ENCODE measurements at places on chromosomes 5 and 9.

GRCh38 chr5:116045821-116046220 lies 13.5 kb downstream of the ARL14EPL start:
- DNase-seq = no peak

GRCh38 chr5:93620487-93621326 lies 37.7 kb downstream of the NR2F1 start:
- DNase-seq = peak; percentile 63

GRCh38 chr9:137484551-137485315 lies 25.6 kb upstream of the NSMF start:
- no peak for DNase-seq

GRCh38 chr9:114591291-114591787 lies 3.8 kb downstream of the ATP6V1G1 start:
- peak; percentile 44 for DNase-seq

GRCh38 chr5:405421-405820 lies 37.6 kb upstream of the EXOC3 start:
- DNase-seq = no peak

GRCh38 chr9:87128844-87129493 lies 181.7 kb upstream of the GAS1 start:
- DNase-seq = no peak

- DNase-seq = no peak
Measured at GRCh38 chr9:33185406-33185805, 18.3 kb upstream of the B4GALT1 start.

GRCh38 chr5:14114615-14115251 lies 28.4 kb upstream of the TRIO start:
- DNase-seq = no peak

- DNase-seq = no peak
Measured at GRCh38 chr9:116342061-116342460, 188.5 kb downstream of the PAPPA start.

DNA sequence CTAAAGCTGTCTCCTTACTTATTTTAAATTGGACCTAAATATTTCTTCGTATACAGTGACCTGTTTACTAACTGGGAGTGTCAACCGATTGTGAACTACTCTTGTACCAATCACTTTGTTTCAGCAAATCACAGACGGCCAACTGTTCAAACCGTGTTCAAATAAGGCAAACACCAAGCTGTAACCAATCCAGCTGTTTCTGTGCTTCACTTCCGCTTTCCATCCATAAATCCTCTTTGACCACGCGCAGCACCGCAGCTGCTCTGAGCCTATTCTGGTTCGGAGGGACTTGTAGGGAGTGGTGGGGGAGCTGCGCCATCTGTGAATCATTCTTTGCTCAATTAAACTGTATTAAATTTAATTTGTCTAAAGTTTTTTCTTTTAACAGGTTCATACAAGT lies 4.8 kb upstream of the FAM240B start:
- DNase-seq = no peak

GRCh38 chr5:168974082-168974481 lies 326.9 kb downstream of the SLIT3 start:
- peak; percentile 7 for DNase-seq

DNA sequence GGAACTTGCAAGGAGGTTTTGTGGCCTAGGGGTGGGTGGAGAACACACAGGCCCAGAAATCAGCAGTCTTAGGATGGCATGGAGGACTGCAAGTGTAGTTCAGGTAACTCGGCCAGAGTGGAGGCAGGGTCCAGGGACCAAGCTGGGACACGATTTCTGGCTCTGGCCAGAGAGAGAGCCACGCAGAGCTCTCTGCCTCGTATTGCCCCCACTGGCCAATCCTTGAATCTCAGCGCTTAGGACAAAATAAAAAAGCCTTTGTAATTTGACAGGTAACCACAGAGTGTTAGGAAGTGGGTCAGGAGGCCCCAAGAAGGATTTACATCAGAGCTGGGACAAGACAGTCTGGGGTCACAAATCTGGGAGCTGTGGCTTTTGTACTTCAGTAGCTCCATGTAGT lies 11.7 kb downstream of the MAP3K1 start:
- no peak for DNase-seq

GRCh38 chr5:6496207-6496584 lies 47.5 kb downstream of the UBE2QL1 start:
- DNase-seq = no peak

DNA sequence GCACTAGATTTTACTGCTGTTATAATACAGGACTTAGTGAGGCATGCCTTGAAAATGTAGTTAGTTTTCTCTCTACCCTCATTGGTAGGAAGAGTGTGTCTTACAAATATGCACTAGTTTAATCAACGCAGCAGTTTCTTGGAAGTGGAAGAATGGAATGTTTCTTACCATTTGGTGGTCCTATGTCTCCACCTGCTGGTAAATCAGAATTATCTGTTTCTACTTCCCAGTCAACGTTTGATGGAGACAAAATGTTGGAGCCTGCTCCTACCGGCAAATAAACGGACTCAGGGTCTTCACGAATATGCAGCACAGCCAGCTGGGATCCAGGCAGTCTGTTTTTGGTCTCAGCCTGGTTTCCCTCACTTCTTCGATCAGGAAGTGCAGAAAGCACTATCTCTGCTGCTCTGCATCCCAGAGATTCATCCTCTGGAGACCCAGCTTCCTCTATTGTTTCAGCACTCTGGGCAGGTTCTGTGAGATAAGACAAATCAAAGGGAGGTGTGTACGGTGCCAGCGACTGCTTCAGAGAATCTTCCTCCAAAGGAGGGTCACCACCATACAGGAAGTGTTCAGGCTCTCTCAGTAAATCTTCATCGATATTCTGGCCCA lies 59.5 kb upstream of the PCA3 start:
- peak; percentile 94 for DNase-seq

- DNase-seq = no peak
Measured at GRCh38 chr9:32180597-32180996, 203.8 kb upstream of the ACO1 start.

DNA sequence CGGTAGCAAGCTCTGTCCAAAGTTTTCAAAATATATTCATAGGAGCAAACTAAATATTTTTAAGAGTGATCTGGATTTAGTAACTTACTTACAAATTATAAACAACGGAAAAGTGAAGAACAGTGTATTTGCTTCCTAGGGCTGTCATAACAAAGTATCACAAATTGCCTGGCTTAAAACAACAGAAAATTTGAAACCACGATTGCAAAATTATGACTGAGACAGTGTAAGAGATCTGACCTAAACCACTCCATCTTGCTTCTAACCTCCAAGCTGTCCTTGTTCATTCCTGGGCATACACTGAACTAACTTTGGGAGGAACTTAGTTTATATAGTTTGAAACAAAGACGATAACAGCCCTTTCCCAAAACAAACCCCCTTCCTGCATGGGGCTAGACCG lies 202.0 kb upstream of the CDH6 start:
- no peak for DNase-seq

GRCh38 chr9:132712753-132713152 lies 42.5 kb downstream of the GTF3C4 start:
- no peak for DNase-seq

- no peak for DNase-seq
Measured at GRCh38 chr9:38000332-38000731, 68.7 kb downstream of the SHB start.

DNA sequence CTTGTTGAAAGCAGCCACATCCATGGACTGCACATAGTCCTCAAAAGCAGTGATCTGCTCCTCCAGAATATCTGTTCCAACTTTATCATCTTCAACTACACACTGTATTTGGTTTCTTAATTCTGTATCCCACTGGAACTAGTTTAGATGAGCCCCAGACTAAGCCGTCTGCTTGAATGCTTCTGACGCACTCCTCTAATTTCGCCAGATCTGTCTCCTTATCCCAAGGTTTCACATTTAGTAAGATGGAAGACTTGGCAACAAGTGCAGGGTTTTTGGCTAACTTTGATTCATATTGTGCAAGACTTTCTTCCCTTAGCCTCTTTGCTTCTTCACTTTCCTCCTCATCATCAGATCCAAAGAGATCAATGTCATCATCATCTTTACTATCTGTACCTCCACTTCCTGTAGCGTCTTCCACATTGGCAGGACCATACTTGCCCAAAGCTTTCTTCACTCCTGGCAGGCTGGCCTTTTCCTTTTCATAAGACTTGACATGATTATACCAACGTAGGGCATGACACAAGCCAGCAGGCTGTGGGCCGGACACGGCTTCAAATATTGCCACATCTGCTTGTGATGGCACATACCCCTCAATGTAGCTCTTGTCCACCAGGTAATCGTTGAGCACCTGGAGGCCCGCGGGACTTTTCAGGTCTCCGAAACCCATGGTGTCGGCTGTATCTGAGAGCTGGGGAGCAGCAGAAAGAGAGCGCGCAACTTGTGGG lies 56.2 kb upstream of the PIK3R1 start:
- DNase-seq = peak; percentile 74

GRCh38 chr5:148791334-148791667 lies 35.1 kb upstream of the ADRB2 start:
- DNase-seq = no peak

DNA sequence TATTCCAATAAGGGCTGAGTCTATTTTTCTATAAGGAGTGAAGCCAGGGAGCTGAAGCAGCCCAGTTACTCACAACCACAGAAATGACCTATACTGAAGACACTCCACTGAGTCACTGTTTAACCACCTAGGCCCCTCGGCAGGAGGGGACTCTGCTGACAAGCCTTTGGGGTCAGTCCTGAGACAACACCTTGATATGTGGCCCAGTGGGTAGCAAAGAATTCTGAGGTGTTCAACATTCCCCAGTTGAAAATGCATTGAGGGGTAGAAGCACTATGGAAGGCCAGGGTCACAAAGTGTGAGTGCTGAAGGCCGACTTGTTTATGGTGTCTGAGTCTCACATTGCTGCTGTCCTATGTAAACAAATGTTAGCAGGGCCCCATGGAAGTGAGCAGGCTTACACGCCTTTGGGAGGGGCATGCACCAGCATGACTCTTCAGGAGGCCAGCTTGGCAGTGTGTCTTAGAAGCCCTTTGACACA lies 112.6 kb upstream of the NFIL3 start:
- DNase-seq = no peak

DNA sequence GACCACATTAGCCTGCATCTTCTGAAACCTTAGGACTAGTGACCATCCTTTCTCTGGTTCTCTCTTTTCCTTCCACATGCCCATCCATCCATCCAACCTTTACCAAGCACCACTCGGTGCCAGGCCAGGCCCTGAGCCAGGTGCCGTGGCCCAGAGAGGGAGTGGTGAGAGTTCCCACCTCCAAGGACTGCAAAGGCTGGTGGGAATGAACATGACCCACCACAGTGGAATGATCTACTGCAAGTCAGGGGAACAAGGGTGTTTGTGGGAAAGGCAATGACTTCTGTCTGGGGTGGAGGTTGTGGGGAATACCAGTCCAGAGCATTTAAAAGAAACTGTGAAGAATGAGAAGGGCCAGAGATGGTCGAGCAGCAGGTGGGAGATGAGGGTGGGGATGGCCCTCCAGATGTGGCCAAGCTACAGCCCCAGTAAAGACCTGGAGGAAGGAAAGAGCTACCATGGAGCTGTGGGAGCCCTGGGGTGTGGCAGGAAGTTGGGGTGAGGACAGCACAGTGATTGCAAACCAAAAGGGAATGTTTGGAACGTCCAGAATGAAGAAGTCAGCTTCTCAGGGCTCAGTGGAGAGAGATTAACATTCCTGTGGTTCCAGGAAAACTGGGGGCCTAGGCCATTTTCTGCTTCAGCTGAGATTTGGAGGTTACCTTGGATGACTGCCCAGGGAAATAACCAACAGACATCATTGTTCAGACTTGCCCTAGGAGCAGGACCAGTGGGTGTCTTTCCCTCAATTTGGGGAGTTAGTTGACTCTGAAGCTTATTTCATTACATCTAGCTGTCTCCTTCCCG lies 30.7 kb upstream of the CORO2A start:
- peak; percentile 98 for DNase-seq

DNA sequence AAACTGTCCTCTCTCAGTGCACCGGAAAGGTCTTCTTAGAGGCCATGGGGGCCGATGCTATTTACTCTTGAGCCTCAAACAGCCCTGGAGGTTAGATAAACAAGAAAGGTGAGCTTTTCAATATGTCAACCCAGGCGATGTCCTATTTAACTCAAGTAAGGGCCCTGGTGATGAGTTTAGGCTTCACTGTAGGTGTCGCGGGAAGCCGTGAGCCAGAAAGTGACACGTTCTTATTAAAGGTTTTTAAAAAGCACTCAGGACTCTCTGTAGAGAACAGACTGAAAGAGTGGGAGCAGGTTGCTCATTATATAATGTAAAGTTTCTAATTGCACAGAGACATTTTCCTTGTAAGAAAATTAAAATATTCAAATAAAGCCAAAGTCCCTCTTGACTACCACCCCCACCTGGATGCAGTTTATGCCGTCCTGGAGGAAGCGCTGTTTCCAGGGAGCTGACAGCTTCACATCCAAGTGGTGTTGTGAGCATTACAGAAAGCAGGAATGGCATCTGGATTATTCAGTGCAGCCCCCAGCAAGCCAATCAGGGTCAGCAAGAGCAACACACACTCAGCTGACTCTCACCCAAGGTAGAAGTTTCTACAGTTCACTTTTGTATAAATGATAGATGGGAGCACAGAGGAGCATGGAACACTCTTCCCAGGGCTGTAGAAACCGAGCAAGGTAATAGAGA lies 280.3 kb downstream of the DRD1 start:
- no peak for DNase-seq

DNA sequence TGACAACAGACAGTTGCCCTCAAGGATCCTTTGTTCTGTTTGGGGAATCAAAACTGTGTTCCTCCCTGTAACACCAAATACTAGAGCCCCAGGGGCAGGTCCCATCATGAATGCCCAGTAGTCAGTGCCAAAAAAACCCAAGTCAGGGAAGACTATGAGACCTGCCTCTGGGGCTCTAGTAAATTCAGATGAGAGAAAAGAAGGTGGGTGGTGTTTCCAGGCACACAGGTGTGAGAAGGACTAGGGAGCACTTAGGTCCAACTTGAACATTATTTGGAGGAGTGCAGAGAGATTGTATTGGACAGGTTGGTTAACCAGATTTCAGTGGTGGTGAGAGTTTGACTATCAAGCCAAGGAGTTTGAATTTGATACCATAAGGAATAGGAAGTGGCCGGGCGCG lies 52.0 kb downstream of the SLC22A5 start:
- DNase-seq = no peak

- peak; percentile 36 for DNase-seq
Measured at GRCh38 chr9:133787754-133788025, 49.5 kb upstream of the SARDH start.

GRCh38 chr5:40680741-40681362 lies 1.1 kb downstream of the PTGER4 start:
- no peak for DNase-seq

- DNase-seq = no peak
Measured at GRCh38 chr5:180281706-180282105, 10.2 kb downstream of the MAPK9 start.

DNA sequence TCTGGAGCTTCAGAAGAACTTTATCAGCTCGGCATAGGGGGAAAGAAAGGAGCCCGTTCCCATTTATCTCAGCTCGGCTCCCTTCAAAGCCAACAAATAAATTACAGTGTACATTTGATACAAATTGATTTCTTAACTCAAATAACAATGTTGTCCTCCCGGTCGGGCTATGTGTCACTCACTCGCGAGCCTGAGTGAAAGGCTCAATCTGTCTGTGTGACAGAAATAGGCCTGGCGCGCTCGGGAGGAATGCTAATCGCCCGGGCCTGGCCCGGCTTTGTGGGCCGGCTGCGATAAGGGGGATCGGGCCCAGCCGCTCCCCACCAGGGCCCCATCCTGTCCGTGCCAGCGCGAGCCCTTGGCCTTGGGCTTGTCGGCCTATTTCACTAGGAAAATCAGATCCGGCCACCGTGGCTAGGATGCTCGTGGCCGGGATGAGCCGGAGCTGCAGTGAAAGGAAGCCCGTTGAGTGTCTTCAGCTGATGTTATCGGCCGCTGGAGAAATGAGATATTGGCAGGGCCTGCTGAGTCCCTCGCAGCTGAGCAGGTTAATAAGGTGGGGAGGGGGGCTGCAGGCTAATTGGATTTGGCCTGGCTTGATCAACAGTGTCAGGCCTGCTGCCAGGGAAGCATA lies 258.7 kb downstream of the IRX1 start:
- no peak for DNase-seq
